NCI-H1930 (cell line): ENCODE measurements at places on chromosomes 11 and 22.
A peak's percentile ranks its signal among the peaks of the same experiment; 100 is the strongest.

- peak; percentile 5 for DNase-seq
Observed at GRCh38 chr11:102794382-102794781, 3.6 kb downstream of the MMP1 start.

GRCh38 chr11:131682373-131683015, 312.1 kb downstream of the NTM start:
- DNase-seq, result no peak

- DNase-seq, result peak; percentile 10
Observed at GRCh38 chr22:17501679-17502285, 61.5 kb upstream of the SLC25A18 start.

DNA sequence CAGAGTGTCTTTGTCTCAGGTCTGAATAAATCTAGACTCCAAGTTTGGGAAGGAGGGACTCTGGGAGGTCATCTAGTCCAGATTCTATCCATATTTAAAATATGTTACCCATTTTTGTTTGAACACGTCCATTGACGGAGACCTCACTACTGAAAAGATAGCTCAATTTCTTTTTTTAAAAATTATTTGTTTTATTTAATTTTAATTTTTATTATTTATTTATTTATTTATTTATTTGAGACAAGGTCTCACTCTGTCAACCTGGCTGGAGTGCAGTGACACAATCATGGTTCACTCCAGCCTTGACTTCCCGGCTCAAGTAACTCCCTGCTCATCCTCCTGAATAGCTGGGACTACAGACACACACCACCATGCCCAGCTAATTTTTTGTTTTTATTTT, 89.5 kb upstream of the SNX19 start:
- DNase-seq, result no peak

DNA sequence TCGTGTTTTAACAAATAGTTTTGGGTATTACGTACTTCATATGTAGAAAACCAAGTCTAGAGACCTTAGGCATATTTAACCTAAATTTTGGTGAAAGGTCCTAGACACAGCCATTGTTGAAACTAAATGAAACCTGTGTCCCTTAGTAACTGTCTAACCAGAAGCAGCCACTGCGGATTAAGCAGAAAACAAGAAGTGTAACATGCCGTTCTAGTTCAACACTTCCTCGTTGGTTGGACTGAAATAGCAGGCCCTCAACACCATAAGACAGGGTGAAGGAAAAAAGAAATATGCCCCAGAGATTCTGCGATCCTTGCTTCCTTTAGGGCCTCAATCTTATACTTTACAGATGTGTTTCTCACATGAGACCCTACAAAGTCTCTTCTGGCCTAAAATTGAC, 2.0 kb downstream of the NAA40 start:
- no peak for DNase-seq

DNA sequence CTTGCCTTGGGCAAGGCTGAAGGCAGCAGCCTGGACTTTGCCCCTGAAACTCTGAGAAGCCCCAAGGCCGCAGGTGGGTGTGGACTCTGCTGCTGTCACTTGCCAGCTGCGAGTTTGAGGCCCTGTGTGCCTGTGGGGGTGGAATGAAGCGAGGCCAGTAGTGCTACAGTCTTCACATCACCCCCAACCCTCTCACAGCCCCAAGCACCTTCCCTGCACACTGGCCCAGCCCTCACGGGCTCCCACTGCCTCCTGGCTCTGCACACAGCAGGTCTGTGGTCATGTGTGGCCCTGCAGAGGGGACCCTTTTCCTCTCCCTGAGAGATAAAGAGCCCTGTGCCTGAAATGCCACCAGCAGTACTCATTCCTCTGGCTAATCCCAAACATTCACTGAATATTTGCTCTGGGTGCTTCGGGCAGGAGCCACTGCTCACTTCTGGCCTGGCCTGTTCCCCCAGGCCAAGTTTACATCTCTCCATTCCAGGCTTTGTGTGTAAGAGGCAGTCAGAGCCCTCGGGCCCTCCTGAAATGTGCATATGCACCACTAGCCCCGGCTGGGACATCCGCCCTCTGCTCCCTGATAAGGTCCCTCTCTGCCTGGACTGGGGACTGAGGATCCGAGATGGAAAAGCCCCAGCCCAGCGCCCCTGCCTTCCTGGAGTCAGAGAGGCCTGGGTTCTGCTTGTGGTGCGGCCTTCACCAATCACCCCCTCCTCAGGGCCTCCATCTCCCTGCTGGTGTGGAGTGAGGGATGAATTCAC, 17.7 kb downstream of the MGAT3 start:
- DNase-seq, result no peak

DNA sequence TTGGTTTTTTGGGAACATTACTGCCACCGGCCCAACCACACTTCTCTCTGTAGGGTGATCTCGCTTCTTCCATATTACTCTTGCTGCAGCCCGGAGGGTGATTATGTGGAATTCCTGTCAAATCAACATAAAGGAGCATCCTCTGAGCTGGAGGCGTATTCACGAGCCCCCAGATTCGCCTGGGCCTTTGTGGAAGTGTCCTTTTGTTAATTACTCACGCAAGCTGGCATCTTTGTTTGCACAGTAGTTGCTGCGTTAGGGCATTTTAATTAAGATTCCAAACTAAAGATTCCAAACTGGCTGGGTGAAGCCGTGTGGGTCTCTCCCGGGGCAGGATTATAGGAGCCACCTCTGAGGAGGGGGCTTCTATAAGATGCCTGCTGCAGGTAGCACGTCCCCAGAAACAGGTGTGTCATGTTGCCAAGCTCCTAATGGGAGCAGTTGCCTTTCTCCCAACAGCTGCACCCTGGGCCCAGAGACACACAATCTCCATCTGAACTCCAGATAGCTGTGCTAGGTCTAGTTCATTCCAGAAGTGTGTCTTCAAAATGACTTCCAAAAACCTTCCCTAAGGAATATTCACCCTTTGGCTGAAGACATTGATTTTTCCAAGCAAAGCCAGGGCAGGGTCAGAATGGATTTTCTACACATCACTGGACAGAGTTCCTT, 40.9 kb downstream of the SHISAL1 start:
- DNase-seq, result no peak
